ENCODE measurements at places on chromosomes 6 and 20.

DNA sequence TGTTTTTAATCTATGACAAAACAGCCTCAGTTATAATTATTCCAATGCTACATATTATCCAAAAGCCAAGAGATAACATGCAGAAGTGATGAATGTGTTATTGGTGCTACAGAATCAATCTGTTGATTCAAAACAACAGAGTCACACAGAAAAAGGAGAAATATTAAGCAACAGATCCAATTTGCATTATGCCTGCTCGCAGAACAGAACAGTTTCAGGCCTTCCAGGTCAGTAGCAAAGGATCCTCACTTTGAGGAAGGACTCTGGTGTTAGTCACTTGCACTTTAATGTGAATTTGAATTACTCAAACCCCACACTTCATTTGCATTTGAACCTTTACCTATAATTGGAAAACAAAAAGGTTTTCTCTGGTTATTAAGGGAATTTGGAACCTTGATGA is 198.6 kb upstream of the NT5E start:
- no peak for DNase-seq

- no peak for DNase-seq
These were observed 136.8 kb upstream of the RNF24 start for GRCh38 chr20:4151991-4152695.

DNA sequence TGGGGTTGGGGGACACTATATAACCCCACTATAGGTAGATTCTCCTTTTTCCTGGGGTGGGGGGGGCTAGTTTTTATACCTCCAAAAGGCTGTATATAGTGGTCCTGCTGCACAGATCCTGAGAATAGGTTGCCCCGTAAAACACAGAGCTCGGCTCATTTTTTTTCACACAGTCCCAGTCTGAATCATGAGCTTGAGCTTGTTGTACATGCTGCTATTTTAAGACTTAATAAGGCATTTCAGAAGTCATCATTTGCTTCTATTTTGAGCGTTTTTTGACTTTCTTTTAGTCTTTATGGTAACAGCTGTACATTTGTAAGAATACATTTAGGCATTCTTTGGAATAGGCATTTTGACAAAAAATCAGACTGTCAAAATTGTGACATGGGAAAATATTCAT is 30.5 kb downstream of the SLC9A8 start:
- DNase-seq: no peak

DNA sequence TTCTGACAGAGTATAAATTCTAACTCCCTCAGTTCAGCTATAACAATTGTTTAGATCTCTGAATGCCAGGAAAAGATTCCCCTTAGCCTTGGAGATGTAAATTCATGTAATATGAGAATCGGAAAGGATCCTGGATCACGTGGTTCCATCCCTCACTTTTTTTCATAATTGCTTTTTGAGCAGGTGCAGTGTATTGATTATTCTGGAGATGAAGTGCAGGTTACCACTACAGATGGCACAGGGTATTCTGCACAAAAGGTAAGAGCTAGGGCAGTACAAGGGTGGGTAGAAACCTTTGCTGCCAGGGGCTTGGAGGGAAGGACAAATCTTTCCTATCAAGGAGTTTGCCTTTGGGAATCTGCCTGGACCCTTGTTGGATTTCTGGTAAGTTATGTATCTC is 52.7 kb downstream of the KDM1B start:
- no peak for DNase-seq

GRCh38 chr20:62528983-62529891 is 53.4 kb upstream of the GATA5 start:
- no peak for DNase-seq

DNA sequence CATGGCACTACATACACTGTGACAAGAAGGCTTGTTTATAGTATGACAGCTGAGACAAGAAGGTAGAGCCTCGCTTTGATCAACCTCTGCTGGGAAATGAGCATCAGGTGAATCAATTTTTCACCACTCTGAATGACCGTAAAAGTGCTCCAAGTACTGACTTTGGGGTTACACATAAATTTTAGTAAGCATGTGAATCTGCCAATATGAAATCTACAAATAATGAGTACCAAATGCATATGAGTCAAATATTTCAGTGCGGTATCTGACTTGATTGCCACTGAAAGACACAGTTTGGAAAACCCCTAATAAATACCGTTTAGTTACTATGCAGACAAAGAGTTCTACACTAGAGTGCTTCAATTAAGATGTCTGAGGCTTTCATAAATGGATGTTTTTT is 77.8 kb downstream of the ATG5 start:
- no peak for DNase-seq

DNA sequence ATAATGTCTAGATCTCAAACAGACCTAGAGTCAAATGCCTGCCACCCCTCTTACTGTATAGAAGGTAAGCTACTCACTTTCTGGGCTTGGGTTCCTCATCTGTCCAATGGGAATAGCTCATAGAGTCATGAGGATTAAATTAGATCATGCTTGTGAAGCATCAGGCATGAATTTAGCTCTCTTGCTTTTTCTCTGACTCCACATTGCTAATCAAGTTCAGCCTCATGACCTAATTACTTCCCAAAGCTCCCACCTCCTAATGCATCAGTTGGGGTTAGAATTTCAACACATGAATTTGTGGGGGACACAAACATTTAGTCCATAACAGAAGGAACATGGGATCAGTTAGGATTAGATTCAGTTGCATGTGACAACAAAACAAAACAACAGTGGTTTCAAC is 4.6 kb upstream of the DDX27 start:
- no peak for DNase-seq

GRCh38 chr6:148935705-148936435 is 189.0 kb downstream of the UST start:
- DNase-seq: no peak

DNA sequence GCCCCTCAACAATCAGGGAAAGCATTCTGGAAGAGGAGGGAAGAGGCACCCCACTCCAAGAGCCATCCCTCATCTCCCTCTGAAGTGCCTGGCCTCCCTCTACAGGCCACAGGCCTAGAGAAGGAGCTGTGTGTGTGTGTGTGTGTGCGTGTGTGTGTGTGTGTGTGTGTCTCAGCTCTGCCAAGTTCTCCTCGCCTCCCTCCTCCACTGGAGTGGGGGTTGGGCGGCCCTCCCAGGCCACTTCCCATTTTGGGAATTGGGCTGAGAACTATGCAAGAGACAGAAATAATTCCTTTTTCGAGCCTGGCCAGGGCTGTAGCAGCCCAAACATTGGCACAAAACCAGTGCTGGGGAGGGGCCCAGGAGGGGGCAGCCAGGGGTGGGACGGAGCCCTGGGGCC is 35.7 kb downstream of the KCNB1 start:
- peak; percentile 89 for DNase-seq

DNA sequence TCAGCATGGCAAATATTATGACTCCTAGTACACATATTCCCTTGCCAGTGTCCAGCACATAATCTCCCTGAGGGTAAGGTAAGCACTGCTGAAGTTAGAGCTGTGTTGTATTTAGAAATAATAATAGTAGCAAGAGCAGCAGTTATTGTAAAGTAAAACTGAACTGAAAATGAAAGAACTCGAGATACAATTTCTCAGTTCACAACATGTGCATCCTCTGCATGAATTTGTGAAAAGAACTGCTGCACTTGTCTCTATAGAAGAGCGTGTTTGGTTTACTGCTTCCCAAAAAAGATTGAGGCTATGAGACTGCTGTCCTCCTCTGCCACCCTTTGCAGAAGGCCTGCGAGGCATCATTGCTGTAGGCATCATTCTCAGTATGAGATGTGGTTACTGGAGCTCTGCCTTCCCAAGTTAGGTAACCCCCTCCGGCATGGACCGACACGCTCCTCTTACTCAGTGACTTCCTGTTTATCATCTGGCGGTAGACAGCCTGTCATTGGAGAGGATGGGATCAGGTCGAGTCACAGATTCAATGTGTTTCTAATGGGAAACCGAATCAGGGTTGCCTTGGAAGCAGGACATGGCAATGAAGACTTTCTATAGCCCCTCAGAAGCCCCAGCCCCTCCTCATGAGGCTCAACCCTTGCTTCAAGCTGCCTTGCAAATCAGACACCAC is 48.1 kb downstream of the SLC24A3 start:
- DNase-seq: no peak

DNA sequence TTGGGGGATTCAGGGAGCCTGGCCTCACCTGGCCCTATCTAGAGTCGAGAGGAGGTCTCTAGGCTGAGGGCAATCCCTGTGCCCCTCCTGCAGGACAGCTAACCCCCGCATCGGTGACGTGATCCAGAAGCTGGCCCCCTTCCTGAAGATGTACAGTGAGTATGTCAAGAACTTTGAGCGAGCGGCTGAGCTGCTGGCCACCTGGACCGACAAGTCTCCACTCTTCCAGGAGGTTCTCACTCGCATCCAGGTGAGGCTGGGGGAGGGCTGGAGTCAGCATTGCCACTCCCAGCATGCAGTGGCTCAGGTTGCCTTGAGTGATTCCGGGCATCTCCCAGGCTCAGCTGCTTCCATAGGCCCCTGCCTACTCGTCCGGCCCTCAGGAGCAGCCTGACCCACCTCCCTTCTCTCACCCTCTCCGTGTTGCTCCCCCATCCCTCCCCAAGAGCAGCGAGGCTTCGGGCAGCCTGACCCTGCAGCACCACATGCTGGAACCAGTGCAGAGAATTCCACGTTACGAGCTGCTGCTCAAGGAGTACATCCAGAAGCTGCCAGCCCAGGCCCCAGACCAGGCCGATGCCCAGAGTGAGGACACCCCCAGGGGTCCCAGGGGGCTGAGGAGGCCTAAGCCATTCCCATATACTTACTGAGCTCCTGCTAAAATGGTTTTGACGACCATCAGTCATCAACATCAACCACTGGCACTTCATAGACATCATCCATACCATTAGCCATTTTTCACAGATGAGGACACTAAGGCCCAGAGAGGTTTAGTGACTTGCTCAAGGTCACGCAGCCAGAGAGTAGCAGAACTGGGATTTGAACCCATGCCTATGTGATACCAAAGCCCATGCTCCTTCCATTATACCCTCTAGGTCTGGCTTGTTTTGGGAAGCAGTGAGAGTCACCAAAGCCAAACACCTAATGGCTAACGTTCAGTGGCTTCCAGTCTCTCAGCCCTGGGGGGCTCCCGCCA is 8.3 kb downstream of the FGD2 start:
- DNase-seq: no peak

DNA sequence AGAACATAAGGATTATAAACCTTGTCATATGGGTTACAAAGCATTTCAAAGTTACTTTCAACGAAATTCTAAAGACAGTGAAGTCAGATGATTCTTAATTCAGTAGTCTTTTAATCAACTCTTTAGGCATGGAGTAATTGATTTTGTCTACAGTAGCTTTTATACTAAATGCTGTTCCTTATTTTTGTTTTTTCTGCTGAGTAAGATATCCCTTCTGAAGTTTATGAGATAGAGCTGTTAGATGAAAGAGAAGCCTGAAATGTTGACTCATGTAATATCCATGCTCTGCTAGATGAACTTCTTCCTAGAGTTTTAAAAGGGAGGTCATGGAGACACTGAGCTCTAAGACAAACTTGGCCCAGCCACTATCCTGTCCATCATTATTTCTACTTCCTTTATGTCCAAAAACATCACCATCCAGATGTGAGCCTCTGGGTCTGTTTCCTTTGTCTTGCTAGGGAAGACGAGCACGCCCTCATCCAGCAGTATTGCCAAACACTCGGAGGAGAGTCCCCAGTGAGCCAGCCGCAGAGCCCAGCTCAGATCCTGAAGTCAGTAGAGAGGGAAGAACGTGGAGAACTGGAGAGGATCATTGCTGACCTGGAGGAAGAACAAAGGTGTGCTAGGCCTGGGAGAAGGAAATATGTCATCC is 550.3 kb downstream of the UTRN start:
- no peak for DNase-seq

GRCh38 chr6:117791012-117791411 is 115.7 kb downstream of the NUS1 start:
- no peak for DNase-seq

DNA sequence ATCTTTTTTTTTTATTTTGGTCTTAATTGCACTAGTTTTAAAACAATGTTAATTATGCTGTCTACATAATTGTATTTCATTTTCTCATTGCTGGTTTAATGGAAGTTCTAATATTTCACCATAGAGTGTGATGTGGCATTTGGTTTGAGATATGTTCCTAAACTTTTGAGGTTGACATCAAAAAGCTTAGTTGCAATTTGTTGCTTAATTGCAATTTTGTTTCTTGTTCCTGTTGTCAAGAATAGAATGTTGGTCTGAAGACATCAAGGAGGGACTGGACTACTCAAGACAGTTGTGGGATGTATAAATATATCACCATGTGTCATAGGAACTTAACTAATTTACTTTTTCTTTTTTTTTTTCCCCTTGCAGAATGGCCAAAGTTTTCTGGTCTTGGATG is 12.5 kb downstream of the HSF2 start:
- DNase-seq: no peak

GRCh38 chr6:3849681-3850450 is 693 bp downstream of the FAM50B start:
- DNase-seq: no peak

DNA sequence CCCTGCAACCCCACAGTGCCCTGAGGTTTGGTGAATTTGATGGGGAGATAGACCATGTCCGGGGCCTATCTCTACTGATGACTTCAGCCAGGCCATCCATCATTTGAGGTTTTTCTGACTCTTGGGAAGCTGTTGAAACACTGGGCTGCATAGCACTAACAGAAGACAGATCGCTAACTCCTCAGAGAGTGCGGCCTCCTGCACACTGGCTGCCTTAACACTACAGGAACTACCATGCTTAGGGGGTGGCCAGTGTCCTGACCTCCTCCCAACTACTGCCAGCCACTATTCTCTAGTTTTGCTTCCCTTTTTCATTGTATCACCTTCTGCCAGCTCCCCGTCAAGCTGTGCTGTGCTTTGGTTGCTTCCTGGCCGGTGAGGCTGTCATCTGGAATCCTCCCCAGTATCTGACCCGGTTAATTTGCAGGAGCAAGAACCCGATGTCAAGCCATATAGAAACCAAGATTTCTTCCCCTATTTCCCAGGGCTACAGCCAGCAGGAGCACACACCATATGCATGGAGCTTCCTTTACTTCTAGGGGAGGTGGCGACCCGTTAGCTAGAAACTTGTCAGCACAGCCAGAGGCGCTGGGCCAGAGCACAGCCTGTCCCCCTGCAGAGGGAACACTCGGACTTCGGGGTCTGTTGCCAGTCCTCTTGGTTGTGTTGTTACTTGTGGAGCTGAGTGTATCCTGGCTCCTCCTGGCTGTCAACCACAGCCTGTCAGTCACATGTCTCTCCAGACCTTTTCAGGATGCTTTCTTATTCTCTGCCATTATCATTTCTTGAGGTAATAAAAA is 57.3 kb upstream of the TRAF3IP2 start:
- peak; percentile 71 for DNase-seq

- no peak for DNase-seq
These were observed 113.1 kb downstream of the FOXA2 start for GRCh38 chr20:22471156-22471836.

- DNase-seq: no peak
These were observed 341.3 kb downstream of the FOXA2 start for GRCh38 chr20:22243067-22243466.

GRCh38 chr6:167977717-167978467 is 19.6 kb upstream of the KIF25 start:
- peak; percentile 43 for DNase-seq

DNA sequence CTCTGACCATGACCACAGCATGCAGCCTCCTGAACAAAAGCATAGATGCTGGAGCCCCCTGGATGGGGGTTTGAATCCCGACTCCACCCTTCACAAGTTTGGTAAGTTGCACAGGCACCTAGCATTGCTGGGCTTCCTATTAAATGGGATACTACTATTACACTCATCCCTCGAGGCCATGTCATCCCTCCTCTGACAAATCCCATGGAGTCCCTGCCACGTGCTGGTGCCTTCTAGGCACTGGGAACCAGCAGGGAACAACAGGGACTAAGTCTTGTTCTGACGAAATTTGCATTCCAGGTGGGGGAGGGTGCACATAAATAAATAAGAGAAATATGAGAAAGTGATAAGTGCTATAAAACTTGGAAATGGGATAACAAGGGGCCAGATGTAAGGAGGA is 15.3 kb upstream of the SIRPA start:
- no peak for DNase-seq

Data from tibial artery (tissue), 4 donors.